Smooth muscle cell of trachea (primary cell): ENCODE measurements at places on chromosomes 6 and 20. TPM values are rescaled to one million over a fixed set of nuclear protein-coding genes. Genes with fewer than 3 reads are reported as not detected.

PSORS1C2 gene
- total RNA-seq, result not detected in 2 replicates

VWA7 gene
- total RNA-seq, result 0.50 and 1.2 TPM in 2 replicates

PPP2R5D gene
- total RNA-seq, result 43.1 and 52.3 TPM in 2 replicates

SLC44A4 gene
- 0.17 TPM in 1 of 2 replicates, not detected in the other for total RNA-seq

NTSR1 gene
- 0.66 and 1.3 TPM in 2 replicates for total RNA-seq

MOG gene
- not detected in 2 replicates for total RNA-seq

TCP11 gene
- total RNA-seq, result 0.15 TPM in 1 of 2 replicates, not detected in the other

FAM83B gene
- total RNA-seq, result under 0.01 TPM in 1 of 2 replicates, not detected in the other

PDYN gene
- total RNA-seq, result not detected in 2 replicates

BHLHE23 gene
- total RNA-seq, result not detected in 2 replicates

SERAC1 gene
- 15.4 and 16.2 TPM in 2 replicates for total RNA-seq

AKAP7 gene
- total RNA-seq, result 3.1 and 3.8 TPM in 2 replicates

APOM gene
- total RNA-seq, result 1.0 and 1.3 TPM in 2 replicates

HLA-DQA1 gene
- total RNA-seq, result not detected in 2 replicates

PRRT1 gene
- 0.33 and 0.44 TPM in 2 replicates for total RNA-seq

HLA-DMB gene
- 0.50 and 1.5 TPM in 2 replicates for total RNA-seq

DDX27 gene
- 38.7 and 39.7 TPM in 2 replicates for total RNA-seq

SEL1L2 gene
- total RNA-seq, result not detected in 2 replicates
